ENCODE measurements at places on chromosomes 12 and 14.

- peak; percentile 22 for DNase-seq
Observed at GRCh38 chr14:102323102-102323501, 3.6 kb downstream of the ZNF839 start.

DNA sequence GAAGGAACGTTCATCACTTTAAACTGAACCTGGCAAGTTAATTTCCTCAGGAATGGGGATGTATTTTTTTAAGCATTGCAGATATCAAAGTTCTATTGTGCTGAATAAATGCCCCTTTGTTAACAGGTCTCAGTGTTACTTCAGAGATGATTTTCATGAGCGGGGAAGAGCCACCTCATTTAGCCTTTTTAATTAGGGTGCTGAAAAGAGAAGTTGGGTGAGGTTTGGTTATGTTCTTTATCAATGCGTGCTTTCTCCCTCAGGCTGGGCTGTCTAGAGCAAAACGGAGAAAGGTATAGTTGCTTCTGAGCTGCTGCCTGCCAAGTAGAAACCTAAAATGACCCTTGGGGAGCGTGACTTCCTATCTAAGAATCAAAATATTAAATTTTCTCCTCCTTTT is 8.0 kb upstream of the HIP1R start:
- no peak for DNase-seq

DNA sequence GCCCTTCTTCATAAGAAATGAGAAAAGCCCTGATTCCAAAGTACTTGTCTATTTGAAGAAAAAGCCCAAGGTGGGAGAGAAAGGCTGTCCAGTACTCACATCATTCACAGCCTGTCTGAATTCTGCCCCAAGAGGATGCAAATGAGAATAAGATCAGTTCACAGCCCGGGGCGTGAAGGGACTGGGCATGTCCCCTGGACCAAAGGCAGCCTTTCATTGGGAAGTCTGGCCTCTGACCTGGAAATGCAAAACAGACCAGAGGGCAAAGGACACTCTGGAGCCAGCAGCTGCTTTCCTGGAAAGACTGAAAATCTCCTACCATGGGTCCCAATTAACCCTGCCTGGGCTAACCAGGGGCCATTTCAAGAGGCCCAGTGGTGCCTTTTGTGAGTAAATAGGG is 191.2 kb upstream of the PELI2 start:
- no peak for DNase-seq

DNA sequence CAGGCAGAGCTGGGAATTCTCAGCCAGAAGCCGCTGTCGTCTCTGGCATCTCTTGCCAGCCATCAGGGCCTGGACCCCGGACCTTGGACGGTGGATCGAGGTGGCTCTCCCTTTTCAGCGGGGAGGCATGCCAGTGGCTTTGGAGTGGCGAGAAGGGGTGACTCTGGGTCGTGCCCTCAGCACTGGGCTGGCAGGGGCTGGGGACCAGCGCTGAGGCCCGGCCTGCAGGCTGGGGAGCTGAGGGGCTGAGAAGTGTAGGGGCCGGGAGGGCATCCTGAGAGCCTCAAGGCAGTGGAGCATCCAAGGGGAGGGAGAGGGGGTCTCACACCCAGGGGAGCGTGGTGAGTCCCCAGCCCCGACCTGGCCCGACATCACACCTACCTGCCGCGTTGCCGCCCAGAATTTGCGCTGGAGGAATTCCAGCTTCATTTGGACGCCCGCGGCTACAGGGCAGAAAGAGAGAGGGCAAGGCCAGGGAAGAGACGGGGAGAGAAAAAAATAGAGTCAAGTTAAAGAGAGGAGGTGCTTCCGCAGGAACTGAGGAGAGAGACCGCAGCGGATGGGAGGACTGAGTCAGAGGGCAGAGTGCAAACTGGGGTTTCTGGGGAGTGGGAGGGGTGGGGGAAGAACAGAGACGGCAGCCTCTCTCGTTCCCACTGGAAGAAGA is 9.0 kb upstream of the LRTM2 start:
- no peak for DNase-seq
